ENCODE measurements at places on chromosomes 16 and 17.

DNA sequence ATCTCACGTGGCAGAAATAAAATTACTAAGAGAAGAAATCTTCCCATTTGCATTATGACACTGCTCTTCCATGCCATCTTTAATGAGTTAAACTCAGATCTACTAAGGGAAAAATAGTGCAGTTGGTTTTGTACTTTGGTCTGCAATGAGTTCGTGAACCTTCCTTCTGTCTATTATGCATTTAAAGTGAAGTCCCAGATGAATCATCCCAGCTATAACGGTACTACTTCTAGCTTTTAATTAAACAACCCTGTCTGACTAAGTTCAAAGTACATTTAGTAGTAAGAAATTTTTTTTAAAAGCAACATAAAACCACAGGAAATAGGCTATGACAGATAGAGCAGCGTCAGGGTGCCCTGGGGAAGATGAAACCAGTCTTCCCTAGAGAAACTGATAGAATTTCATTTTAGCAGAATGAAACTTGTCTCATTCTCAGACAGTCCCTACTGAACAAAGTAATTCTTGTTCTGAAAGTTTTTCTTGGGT lies 1.8 kb downstream of the TMIGD1 start:
- no peak for DNase-seq

DNA sequence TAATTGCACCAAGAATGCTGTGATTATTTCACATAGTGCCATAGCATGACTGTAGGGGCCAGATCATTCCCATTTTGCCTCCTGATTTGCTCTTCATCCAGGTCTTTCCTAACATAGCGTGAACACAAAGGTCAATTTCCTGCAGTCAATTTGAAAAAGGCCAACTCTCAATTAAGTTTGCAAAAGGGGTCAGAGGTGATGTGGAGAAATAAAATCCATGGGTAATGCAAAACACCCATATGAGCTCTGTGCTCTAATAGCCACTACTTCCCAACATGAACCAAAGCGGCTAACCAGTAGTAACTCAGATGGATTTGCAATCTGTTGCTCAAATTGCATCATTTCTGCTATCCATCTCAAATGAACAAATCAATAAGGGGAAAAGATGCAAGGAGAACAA lies 275.5 kb upstream of the SOX9 start:
- no peak for DNase-seq

- no peak for DNase-seq
These were observed 265.5 kb downstream of the C16orf95 start for GRCh38 chr16:87051526-87052320.

GRCh38 chr17:44209786-44210341 lies 9.6 kb downstream of the UBTF start:
- no peak for DNase-seq

DNA sequence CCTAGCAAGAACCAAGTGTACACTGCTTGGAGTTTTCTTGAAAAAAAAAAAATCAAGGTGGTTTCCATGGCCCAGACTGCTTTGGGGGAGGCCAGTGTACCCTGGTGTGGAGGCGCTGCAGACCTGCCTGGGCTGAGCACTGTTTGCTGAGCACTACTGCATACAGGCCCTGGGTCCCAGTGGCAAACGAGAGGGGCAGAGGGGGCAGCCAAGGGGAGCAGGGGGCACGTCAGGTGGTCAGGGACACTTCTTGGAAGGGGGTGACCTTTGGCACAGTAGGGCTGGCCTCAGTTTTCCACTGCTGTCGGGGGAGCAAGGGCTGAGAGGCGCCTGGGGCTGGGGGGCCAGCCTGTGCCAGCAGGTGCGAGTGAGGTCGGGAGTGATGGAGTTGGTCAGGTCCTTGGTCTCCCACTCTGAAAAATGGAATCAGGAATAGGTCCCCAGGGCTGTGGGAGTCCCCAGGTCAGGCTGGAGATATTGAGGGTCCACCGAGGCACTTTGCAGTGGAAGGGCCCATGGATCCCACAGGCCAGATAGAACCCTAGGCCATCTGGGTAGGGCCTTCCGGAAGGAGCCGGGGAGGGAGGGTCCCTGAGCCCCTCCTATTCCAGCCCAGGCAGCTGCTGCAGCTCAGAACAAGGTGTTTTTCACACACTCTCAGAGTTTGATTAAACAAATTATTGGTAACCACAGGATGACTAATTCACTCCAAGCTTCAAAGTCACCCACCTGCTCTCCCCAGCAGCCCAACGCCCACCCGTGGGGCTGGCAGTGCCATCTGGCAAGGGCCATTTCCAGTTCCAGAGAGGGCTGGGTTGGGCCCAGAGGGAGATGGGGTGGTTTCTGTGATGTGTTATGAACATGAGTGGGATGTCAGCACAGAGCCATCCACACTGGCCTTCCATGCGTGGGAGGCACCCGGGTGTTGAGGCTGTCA lies 3.5 kb downstream of the ZFPM1 start:
- no peak for DNase-seq

- DNase-seq, result no peak
These were observed 69.9 kb upstream of the NACA2 start for GRCh38 chr17:61660746-61661485.
